Effector memory CD4-positive, alpha-beta T cell (primary cell): ENCODE measurements at places on chromosomes 6 and 20.

- no peaks in the 10 kb centered on the region for H3K4me1 ChIP-seq
- H3K36me3 ChIP-seq: no peaks in the 10 kb centered on the region
- H3K27ac ChIP-seq: no peak overlapping the region
- H3K4me3 ChIP-seq: no peak overlapping the region
Observed at GRCh38 chr6:42168650-42169049, 4.5 kb upstream of the GUCA1A start.

- no peaks in the 10 kb centered on the region for H3K36me3 ChIP-seq
- H3K27ac ChIP-seq: no peak overlapping the region
- DNase-seq: no peak
- no peak overlapping the region for H3K4me3 ChIP-seq
Observed at GRCh38 chr20:19554666-19555065, 203.4 kb upstream of the RIN2 start.

DNA sequence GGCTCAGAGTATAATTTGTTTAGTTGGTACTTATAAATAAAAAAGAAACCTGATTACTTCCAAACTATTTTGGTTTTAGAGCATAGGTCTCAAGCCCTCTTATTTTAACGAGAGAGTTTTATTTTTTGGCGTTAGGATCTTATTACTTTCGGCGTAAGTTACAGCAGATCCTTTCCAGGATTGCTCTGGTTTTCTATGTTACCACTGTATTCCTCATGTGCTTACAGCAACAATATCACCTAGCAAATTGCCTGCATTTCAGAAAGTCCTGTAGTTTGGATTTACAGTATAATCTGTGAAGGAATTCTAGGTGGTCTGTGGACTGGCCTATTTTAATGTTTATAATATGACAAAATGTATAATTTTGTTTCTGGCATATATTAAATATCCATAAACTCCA lies 54.1 kb downstream of the TRMT11 start:
- H3K4me3 ChIP-seq: no peak overlapping the region
- DNase-seq: no peak
- no peaks in the 10 kb centered on the region for H3K4me1 ChIP-seq
- no peaks in the 10 kb centered on the region for H3K27me3 ChIP-seq
- H3K27ac ChIP-seq: no peak overlapping the region
- peaks cover 10% of the 10 kb centered on the region for H3K36me3 ChIP-seq

GRCh38 chr20:19794941-19795340 lies 36.9 kb downstream of the RIN2 start:
- no peaks in the 10 kb centered on the region for H3K27me3 ChIP-seq
- no peak for DNase-seq
- H3K4me1 ChIP-seq: no peaks in the 10 kb centered on the region

DNA sequence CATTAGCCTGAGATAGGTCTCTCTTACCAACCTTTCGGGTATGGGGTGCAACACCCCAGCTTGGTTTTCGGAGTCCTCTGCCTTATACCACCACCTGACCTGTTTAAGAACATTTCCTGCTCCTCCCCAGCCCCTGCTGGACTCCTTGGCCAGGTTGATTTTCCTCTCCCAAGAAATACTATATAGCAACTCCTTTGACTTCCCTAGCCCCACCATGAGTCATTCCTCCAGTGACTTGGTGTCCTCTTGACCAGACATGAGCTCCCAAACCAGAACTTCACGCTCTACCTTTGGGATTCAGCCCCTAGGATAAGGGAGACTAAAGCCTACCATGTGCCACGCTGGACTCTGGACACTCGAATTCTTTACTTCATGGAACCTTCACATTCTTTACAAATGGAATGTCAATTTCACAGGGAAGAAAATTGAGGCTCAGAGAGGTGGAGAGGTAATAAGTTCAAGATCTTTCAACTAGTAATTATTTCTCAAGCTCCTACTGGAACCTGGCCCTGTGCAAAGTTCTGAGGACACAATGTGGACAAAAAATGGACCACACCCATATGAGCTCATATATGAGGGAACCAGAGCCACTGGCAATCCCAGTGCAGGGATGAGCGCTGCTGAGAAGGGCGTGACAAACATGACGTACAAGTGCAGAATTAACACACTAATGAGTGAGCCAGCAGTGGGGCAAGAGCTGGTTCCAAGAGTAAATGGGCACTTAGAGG lies 48.2 kb downstream of the SIRPA start:
- no peaks in the 10 kb centered on the region for H3K36me3 ChIP-seq
- no peak overlapping the region for H3K27ac ChIP-seq
- no peaks in the 10 kb centered on the region for H3K27me3 ChIP-seq
- no peaks in the 10 kb centered on the region for H3K4me1 ChIP-seq

GRCh38 chr6:151285122-151285521 lies 45.4 kb downstream of the AKAP12 start:
- no peaks in the 10 kb centered on the region for H3K4me1 ChIP-seq
- H3K27me3 ChIP-seq: peaks cover 5% of the 10 kb centered on the region
- no peaks in the 10 kb centered on the region for H3K36me3 ChIP-seq
- no peak overlapping the region for H3K27ac ChIP-seq
- no peak for DNase-seq

DNA sequence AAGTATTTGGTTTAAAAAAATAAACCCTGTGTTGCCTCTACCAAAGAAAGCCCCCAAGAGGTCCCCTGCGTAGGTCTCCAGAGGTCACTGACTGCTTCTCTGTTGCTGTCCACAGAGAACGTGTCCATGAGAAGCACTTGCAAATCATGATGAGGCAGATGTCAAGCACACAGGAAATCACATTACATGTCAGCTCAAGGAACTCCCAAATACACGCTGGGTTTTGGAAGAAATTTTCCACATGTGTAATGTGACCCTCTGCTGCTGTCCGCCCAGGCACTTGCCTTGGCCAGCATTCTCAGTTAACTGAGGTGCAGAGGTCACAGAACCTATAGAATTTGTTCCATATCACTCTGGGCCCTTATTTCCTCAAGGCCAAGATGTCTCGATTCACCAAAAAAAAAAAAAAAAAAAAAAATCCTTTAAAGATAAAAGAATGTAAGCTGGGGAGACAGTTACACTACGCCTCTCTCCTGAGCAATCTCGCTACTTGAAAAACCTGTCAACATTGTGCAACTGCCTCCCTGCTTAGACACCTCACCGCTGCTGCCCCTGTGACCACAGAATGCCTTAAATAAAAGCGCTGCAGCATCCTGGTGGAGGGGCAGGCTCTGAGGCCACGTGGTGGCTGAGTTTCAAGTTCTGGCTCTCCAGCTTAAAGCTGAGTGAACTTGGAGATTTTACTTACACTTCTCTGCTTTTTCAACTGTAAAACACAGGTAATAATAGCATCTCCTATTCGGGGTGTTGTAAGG lies 42.3 kb downstream of the SLC22A23 start:
- no peak for DNase-seq
- no peaks in the 10 kb centered on the region for H3K27me3 ChIP-seq
- peaks cover 3% of the 10 kb centered on the region for H3K4me1 ChIP-seq
- no peak overlapping the region for H3K4me3 ChIP-seq

- H3K4me3 ChIP-seq: no peak overlapping the region
- no peak for DNase-seq
- H3K36me3 ChIP-seq: peaks cover 3% of the 10 kb centered on the region
- H3K27ac ChIP-seq: no peak overlapping the region
Observed at GRCh38 chr6:87182321-87182720, 27.0 kb downstream of the ZNF292 start.

GRCh38 chr6:423055-423798 lies 31.7 kb downstream of the IRF4 start:
- H3K27ac ChIP-seq: no peak overlapping the region
- H3K36me3 ChIP-seq: no peaks in the 10 kb centered on the region
- no peaks in the 10 kb centered on the region for H3K4me1 ChIP-seq
- no peak overlapping the region for H3K4me3 ChIP-seq
- no peaks in the 10 kb centered on the region for H3K27me3 ChIP-seq

DNA sequence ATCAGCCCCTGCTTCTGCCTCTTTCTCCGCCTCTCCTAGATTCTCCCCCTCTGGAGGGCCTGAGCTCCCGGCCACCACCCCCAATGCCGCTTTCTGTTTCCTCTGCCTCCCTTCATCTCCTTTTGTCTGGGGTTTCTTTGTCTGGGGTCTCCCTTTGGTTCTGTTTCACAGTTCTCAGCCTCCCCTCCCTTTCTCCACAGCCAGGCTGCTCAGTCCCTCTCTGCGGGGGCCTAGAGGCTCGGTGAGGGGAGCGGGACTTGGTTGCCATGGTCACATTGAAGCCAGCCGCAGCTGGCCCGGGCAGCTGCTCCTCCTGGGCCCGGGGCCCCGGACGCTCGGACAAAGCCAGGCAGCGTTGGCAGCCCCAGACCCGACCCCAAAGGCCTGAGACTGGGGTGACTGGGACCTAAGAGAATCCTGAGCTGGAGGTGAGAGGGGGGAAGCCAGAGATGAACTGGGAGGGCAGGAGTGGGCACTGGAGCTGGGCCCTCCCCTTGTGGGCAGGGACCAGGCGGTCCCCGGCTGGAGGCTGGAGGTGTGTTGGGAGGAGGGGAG lies 3.5 kb upstream of the DDR1 start:
- no peak overlapping the region for H3K4me3 ChIP-seq
- H3K4me1 ChIP-seq: peaks cover 29% of the 10 kb centered on the region
- no peak for DNase-seq
- H3K36me3 ChIP-seq: no peaks in the 10 kb centered on the region
- no peak overlapping the region for H3K27ac ChIP-seq

GRCh38 chr6:18469536-18469935 lies 82.4 kb downstream of the RNF144B start:
- no peak overlapping the region for H3K27ac ChIP-seq
- no peaks in the 10 kb centered on the region for H3K4me1 ChIP-seq
- DNase-seq: no peak
- no peak overlapping the region for H3K4me3 ChIP-seq
- no peaks in the 10 kb centered on the region for H3K27me3 ChIP-seq

GRCh38 chr6:149054559-149055194 lies 262.8 kb upstream of the TAB2 start:
- no peaks in the 10 kb centered on the region for H3K27me3 ChIP-seq
- no peak overlapping the region for H3K27ac ChIP-seq
- H3K4me1 ChIP-seq: peaks cover 8% of the 10 kb centered on the region
- no peaks in the 10 kb centered on the region for H3K36me3 ChIP-seq

- no peaks in the 10 kb centered on the region for H3K27me3 ChIP-seq
- no peak overlapping the region for H3K27ac ChIP-seq
- H3K36me3 ChIP-seq: no peaks in the 10 kb centered on the region
- no peaks in the 10 kb centered on the region for H3K4me1 ChIP-seq
Observed at GRCh38 chr6:139994998-139995397, 620.5 kb upstream of the CITED2 start.

- H3K27ac ChIP-seq: no peak overlapping the region
- no peaks in the 10 kb centered on the region for H3K4me1 ChIP-seq
- H3K27me3 ChIP-seq: no peaks in the 10 kb centered on the region
- no peak for DNase-seq
- no peaks in the 10 kb centered on the region for H3K36me3 ChIP-seq
Observed at GRCh38 chr20:42276718-42277602, 658.8 kb upstream of the CHD6 start.

GRCh38 chr6:118571121-118571520 lies 23.0 kb downstream of the PLN start:
- no peak overlapping the region for H3K4me3 ChIP-seq
- H3K36me3 ChIP-seq: peaks cover 28% of the 10 kb centered on the region
- H3K27me3 ChIP-seq: no peaks in the 10 kb centered on the region
- H3K4me1 ChIP-seq: no peaks in the 10 kb centered on the region

DNA sequence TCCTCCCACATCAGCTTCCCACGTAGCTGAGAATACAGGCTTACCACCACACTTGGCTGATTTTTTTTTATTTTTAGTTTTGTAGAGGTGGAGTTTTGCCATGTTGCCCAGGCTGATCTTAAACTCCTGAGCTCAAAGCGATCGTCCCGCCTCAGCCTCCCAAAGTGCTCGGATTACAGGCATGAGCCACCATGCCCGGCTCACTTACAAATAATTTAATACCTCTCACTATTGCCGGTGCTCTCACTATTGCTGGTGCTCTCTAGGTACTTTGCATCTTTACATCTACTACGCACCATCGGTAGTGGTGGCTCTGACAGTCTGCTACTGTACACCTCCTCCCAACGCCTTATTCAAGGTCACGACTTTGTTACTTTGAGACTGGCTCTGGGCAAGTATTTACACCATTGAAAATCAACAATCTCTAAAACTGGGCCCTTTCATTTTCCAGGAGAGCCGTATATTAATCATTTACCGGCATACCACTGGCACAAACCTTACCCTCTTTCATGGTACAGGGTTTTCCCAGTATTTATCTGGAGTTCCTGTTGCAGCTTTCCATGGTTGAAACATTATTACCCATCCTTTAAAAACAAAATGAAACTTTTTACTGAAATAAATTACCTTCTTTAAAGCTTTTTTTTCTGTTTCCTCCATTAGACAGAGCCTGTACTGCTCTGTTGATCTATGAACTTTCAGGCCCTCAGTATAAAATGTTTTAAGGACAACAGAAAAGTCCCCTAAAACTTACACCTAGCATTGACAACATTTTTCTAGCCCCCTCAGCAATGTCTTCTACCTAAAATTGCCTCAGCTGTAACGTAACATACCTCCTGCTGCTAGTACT lies 259.6 kb upstream of the PLCB4 start:
- DNase-seq: no peak
- no peaks in the 10 kb centered on the region for H3K36me3 ChIP-seq
- no peaks in the 10 kb centered on the region for H3K4me1 ChIP-seq
- H3K4me3 ChIP-seq: no peak overlapping the region
